SJSA1 (cell line): ENCODE measurements at places on chromosomes 11 and 22.

GRCh38 chr11:17703951-17704350 is 15.4 kb upstream of the MYOD1 start:
- H3K36me3 ChIP-seq = no peaks in the 10 kb centered on the region
- no peak overlapping the region for H3K27ac ChIP-seq
- peaks cover 23% of the 10 kb centered on the region for H3K27me3 ChIP-seq
- H3K4me3 ChIP-seq = no peak overlapping the region
- DNase-seq = no peak
- no peaks in the 10 kb centered on the region for H3K4me1 ChIP-seq

DNA sequence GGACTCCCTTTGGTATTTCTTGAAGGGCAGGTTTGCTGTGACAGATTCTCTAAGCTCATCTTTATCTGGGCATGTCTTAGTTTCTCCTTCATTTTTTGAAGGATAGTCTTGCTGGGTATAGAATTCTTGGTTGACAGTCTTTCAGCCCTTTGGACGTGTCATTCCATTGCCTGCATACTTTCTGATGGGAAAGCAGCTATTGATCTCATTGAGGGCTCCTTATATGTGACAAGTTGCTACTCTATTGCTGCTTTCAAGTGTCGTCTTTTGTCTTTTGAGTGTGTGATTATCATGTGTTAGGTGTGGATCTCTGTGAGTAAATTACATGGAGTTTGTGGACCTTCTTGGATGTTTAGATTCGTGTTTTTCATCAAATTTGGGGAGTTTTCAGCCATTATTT is 21.9 kb downstream of the IGHMBP2 start:
- peaks cover 95% of the 10 kb centered on the region for H3K36me3 ChIP-seq
- no peak overlapping the region for H3K27ac ChIP-seq
- DNase-seq = no peak

- DNase-seq = no peak
- H3K27me3 ChIP-seq = no peaks in the 10 kb centered on the region; the same call in 1 of the 2 replicates
- no peaks in the 10 kb centered on the region for H3K36me3 ChIP-seq
- H3K27ac ChIP-seq = no peak overlapping the region
Measured at GRCh38 chr11:45238724-45239123, 47.4 kb downstream of the SYT13 start.

GRCh38 chr22:45212306-45212709 is 28.4 kb downstream of the KIAA0930 start:
- DNase-seq = peak; percentile 97
- no peaks in the 10 kb centered on the region for H3K27me3 ChIP-seq
- peaks cover 68% of the 10 kb centered on the region for H3K4me1 ChIP-seq
- H3K36me3 ChIP-seq = peaks cover 42% of the 10 kb centered on the region
- peak overlapping the region; percentile 37 for H3K4me3 ChIP-seq
